T-helper 1 cell treated with Interleukin-12 subunit alpha and Interleukin-12 subunit beta and Interleukin-4 antibody, amounts not matched to agents 30 ng/mL and 1 ng/mL, for 36 hours (primary cell): ENCODE measurements at places on chromosomes 12 and 14. TPM values are rescaled to one million over a fixed set of nuclear protein-coding genes. Genes with fewer than 3 reads are reported as not detected.

Gene KRT75
- not detected in 2 replicates for total RNA-seq

Gene INHBE
- 0.07 TPM in 1 of 2 replicates, not detected in the other for total RNA-seq

Gene GPRC5A
- not detected in 2 replicates for total RNA-seq

Gene INHBC
- not detected in 2 replicates for total RNA-seq

Gene GUCY2C
- total RNA-seq, result not detected in 2 replicates

Gene ASCL1
- total RNA-seq, result not detected in 2 replicates

Gene NGB
- not detected in 2 replicates for total RNA-seq

Gene KRT1
- 0.39 and 0.51 TPM in 2 replicates for total RNA-seq

Gene KNTC1
- 99.7 and 101 TPM in 2 replicates for total RNA-seq
